ENCODE measurements at places on chromosomes 4 and X. TPM values are rescaled to one million over a fixed set of nuclear protein-coding genes. Genes with fewer than 3 reads are reported as not detected.

Gene OCIAD2
- 177 TPM for polyA plus RNA-seq

Gene CLGN
- not detected for polyA plus RNA-seq

- H3K27ac ChIP-seq = no peak overlapping the region
- no peak for DNase-seq
- no peaks in the 10 kb centered on the region for H3K4me1 ChIP-seq
- no peak overlapping the region for H3K4me3 ChIP-seq
- H3K27me3 ChIP-seq = peaks cover 12% of the 10 kb centered on the region
Observed at GRCh38 chr4:155975511-155975910, 21.8 kb upstream of the CTSO start.

- H3K27ac ChIP-seq = no peak overlapping the region
- no peak overlapping the region for H3K4me3 ChIP-seq
- H3K36me3 ChIP-seq = no peaks in the 10 kb centered on the region
- no peak for DNase-seq
- peaks cover 36% of the 10 kb centered on the region for H3K4me1 ChIP-seq
Observed at GRCh38 chr4:73603271-73603710, 16.9 kb downstream of the RASSF6 start.

- H3K4me1 ChIP-seq = no peaks in the 10 kb centered on the region
- H3K4me3 ChIP-seq = no peak overlapping the region
- H3K27me3 ChIP-seq = peaks cover 65% of the 10 kb centered on the region
- H3K27ac ChIP-seq = no peak overlapping the region
- H3K36me3 ChIP-seq = no peaks in the 10 kb centered on the region
Observed at GRCh38 chrX:13816176-13816575, 717 bp downstream of the GPM6B start.

All from naive B cell (primary cell).